ENCODE measurements at places on chromosomes 3 and 15.

GRCh38 chr3:46113608-46114007, 86.3 kb upstream of the XCR1 start:
- no peak for DNase-seq

DNA sequence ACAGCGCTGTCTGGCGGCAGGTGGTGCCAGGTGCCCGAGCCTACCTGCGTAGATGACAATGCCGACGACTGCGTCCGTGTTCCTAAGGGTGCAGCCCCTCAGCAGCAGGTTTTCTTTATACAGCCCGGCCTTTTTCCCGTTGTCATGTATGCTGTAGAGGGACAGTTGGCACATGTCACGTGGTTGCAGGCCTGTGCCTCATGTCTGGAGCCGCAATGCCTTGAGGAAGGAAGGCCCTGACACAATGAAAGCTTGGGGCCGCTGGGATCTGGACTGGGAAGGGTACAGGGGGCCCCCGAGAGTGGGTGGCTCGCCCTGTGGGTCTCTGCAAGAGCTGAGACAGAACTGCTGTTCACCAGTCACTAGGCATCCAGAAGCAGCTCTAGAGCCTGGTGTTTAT, 136.0 kb downstream of the ATP10A start:
- no peak for DNase-seq

GRCh38 chr3:195094191-195094921, 176.6 kb downstream of the XXYLT1 start:
- DNase-seq: no peak

GRCh38 chr3:25493246-25493645, 65.2 kb downstream of the RARB start:
- peak; percentile 89 for DNase-seq

GRCh38 chr3:129616713-129617112, 10.2 kb upstream of the PLXND1 start:
- no peak for DNase-seq

DNA sequence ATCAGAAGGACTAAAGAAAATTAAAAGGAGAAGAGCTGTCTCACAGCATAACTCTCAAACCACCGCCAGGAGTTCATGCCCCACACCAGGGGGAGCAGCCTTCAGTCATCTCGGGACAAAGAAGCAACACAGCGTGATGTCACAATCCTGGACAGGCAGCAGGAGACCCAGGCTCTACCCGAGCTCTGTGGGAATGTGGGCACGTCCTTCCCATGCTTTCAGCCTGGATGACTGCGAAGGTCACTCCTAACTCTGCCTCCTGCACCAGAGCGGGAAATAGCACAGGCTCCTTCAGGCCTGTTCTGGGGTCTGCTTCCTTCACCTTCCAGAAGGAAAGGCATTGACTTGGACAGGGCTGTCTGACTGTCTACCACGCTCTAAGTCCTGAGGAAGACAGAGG, 31.3 kb downstream of the NOX5 start:
- DNase-seq: peak; percentile 74

GRCh38 chr3:32946973-32947788, 4.3 kb upstream of the CCR4 start:
- DNase-seq: no peak

DNA sequence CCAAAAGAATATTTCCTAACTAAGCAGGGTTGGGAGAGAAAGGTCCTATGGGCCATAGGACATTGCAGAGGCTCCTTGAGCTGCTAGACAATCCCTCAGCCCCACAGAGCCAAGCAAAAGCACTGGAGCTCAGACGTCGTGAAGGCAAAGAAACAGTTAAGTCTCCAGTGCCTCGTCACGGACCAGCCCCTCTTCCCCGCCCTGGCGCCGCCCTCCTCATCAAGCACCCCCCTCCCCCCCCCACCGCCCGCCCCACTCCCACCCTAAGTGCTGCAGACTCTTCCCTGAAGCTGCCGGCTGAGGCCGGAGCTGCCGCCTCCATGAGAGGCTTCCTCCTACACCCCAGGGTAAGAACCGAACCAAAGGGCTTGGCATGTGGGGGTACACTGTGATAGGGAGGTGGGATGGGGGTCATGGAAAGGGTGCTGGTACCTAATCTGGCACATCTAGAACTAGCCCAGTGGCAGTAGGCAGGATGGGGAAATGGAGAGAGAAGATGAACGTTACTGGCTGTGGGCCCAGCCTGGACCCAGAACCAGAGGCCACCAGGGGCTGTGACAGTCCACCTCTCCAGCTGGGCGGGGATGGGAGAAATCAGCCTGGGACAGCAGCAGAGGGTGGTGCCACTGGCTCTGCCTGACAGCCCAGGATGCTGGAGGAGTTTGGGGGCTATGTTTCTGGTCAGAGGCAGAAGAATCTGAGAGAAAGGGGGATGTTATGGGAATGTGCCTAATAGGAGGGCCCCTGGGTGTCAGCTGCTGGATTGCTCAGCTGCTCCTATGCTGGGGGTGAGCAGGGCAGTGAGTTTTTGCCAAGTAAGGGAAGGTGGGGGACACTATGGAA, at the start of gene MAP1A:
Gene MAP1A (plus strand): TSS at position 255 of the 843 bp plus-strand sequence. CDS start 3,866 bp downstream, outside the sequence.
- DNase-seq: peak; percentile 60

DNA sequence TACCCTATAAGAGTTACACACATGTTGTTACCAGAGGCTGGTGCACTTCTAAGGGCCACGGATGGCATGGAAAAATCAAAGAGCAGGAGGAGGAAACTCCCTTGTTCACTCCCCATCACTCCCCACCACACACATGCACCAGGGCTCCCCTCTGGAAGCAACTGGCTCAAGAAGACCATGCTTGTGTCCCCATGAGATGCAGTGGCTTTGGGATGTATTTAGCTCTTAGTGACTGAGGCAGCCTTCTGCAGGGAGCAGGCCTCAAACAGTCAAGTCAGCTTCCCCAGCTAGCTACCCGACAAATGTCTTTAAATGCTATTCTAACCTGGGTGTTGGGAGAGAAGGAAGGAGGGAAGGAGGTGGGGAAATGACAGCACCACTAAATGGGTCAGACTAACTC, 32.9 kb upstream of the RAD18 start:
- DNase-seq: no peak

- DNase-seq: peak; percentile 40
Observed at GRCh38 chr3:52524752-52525679, 8.6 kb downstream of the NT5DC2 start.

- no peak for DNase-seq
Observed at GRCh38 chr15:60021589-60022378, 17.7 kb downstream of the FOXB1 start.

DNA sequence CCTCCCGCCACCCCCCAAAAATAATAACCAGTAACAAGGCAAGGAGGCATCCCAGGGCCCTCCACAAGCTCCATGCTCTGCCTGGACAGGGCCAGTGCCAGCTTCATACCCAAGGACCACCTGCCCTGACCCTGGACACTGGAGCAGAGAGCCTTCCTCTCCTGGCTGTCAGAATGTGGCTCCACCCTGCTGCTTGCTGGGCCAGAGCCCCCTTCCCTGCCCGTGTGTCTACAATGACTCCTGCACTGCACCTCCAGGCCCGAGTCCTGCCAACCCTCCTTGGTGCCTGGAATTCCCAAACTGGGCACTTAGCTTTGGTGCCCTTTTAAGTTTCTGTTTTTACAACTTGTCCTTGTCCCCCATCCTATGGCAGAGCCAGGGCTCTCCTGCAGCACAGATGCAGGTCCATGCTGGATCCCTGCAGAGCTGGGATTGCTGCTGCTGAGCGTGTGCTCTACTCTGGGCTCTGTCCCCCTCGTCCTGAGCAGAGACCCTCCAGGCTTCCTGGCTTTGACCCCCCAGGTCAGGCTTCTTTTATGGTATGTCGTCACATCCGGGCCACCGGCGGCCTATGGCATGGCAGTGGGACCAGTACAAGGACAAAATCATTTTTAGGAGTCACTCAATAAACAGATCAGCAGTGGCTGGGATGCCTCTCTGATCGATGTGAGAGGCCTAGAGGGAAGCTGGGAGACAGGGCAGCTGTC, 11.4 kb upstream of the SNRPA1 start:
- no peak for DNase-seq

Data from brain microvascular endothelial cell (primary cell).